ENCODE measurements at places on chromosomes 6 and 20.

GRCh38 chr6:137188855-137189254 is 15.4 kb upstream of the IL22RA2 start:
- no peak for DNase-seq

DNA sequence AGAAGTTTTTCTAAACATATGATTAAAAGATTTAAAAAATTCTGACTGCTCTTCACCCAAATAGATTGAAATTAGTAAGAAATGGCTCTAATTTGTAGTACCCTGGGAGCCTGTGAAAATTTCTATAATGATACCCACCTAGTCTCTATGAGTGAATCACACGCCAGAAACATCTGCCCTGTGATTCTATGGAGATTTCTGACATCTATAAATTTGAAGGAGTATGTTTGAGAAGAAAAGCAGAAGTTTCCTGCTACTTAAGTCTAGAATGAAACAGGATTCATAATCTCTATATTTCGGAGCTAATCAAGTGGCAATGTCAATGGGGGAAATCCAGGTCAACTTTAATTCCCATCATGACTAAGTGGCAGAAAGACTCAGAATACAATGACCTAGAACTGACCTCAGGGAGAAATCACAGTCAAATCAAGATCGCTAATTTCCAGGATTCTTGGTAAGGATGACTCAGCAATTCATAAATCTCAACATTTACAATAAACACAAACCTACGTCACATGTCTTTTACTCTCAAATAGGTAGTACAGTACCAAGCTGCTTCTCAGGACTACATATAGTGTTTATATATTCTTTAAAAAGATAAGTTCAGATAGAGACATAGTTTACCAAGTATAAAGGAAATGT is 186.2 kb upstream of the TNFAIP3 start:
- DNase-seq = no peak

GRCh38 chr6:25942561-25943147 is 12.2 kb upstream of the SLC17A2 start:
- no peak for DNase-seq

- no peak for DNase-seq
Observed at GRCh38 chr6:133184798-133185372, 56.3 kb upstream of the EYA4 start.

GRCh38 chr6:157683707-157684106 is 139.3 kb upstream of the SNX9 start:
- no peak for DNase-seq

DNA sequence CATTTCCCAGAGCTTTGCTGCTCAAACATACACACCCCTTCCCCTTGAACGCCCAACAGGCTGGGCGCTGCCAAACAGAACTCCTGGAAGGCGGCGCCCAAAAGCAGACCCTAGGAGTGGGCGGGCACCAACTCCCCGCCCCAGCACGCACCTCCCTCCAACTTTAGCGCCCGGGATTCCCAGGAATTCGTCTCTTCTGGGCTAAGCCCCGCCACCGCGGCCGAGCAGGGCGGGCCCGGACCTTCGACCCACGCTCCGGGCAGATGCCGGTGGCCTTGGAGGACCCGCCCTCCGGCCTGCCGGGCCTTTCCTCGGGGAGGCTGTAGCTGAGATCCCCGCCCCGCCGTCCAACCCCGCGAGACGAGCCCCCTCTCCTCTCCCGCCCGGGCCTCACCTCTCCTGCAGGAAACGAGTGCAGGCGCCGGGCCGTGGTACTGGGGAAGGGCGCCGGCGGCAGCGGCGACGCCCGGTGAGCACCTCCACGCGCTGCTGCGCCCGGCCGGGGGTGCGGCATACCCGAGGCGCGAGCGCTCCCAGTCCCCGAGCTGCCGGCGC is 659 bp downstream of the MCUR1 start:
- DNase-seq = peak; percentile 3

DNA sequence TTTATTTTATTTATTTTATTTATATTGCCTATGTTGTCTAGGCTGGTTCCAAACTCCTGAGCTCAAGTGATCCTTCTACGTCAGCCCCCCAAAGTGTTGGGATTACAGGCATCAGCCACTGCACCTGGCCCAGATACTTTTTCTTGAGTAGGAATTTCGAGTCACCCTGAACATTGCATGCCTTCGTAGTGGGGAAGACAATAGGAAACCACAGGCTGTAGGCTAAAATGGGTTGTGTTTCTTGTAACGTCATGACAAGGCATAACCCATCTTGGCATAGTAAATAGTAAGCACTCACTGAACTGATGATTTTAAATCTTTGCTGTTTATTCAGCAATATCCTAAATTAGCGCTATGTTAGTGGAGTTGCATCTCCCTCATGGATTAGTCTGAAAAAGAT is 34.9 kb downstream of the PTPN1 start:
- no peak for DNase-seq

DNA sequence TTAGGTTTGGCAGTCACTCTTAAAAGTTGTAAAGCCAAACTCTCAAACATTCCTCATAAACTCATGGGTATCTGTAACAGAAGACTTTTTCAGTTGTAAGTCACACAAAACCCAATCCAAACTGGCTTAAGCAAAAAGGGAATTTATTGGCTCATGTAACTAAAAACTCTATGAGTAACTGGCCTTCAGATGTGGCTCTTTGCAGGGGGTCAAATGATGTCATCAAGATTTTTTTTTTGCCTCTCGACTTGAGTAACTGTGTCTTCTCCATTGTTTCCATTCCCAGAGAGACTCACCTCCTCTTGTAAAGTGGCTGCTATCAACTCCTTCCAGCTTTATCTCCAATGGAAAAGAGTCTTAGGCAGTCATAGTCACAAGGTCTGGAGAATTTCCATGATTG is 645.0 kb downstream of the DHX35 start:
- no peak for DNase-seq

- DNase-seq = no peak
Observed at GRCh38 chr6:167046861-167047495, 47.8 kb downstream of the CEP43 start.

- no peak for DNase-seq
Observed at GRCh38 chr20:20210327-20210726, 157.6 kb upstream of the INSM1 start.

DNA sequence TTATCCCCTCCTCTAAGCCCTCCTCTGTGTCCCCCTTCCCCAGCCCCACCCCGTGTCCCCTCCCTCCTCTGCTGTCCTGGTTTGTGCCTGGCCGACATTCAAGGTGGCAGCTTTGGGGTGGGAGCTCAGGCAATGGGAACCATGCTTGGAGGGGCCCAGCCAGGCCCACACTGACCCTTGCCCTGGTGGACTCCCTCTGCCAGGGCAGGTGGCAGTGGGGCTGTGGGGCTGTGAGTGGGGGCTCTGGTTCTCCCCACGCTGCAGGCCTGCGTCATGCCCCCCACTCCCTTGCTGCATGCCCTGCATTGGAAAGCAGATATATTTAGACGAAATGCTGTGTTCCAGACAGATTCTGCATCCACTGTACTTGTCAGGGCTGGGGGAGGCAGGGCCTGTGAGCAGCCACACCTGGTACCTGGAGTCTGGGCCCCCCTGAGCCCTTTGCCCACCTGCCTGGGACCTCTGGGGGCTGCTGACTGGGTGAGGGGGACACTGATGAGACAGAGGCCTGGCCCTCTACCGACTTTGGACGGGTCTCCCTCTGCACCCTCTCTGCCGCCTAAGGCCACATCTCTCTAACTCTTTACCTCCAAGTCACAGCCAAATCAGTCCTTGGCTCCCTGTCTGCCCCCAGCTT is 14.2 kb downstream of the DLGAP4 start:
- DNase-seq = no peak

DNA sequence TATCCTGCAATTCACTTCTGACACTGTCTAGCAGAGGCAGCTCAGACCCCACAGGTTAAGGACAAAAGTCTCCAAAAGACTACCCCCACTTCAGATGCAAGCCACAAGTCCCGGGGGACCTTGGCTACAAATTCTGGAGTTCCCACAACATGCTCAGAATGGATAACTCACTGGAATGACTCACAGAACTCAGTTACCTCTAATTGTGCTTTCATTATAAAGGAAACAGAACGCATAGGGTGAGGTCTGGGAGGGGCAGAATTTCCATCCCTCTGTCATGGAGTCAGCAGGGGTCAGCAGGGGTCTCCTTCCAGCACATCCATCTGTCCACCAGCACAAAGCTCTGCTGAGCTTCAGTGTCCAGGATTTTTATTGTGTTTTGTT is 184.2 kb downstream of the CDH4 start:
- no peak for DNase-seq

DNA sequence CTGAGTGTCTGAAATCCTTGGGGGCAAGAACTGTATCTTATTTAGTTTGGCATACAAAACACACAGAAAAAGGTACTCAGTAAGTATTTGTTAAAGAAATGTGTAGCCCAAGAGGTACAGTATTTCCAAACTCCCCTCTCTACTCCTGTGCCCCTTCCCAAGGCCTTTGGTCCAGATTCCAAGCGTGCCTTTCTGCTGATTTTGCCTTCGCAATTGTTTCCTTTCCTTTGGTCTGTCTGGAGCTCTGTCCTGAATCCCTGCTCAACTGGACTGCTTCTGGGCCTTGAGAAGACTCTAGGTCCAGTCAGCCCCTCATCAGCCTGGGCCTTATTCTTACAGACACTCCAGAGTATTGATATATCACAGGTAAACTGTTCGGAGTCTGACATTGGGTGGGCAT is 122.2 kb upstream of the SYNCRIP start:
- DNase-seq = no peak

GRCh38 chr6:56241124-56241802 is 6.1 kb downstream of the COL21A1 start:
- DNase-seq = no peak

GRCh38 chr6:119256392-119256791 is 93.2 kb downstream of the MAN1A1 start:
- DNase-seq = no peak

GRCh38 chr6:36305885-36306284 is 30.8 kb downstream of the BNIP5 start:
- no peak for DNase-seq

- DNase-seq = no peak
Observed at GRCh38 chr6:147508042-147508865, at the start of gene SAMD5. Gene SAMD5, plus strand, starts transcription at chr6:147508690. Its CDS starts 239 bp downstream, at chr6:147508929.

DNA sequence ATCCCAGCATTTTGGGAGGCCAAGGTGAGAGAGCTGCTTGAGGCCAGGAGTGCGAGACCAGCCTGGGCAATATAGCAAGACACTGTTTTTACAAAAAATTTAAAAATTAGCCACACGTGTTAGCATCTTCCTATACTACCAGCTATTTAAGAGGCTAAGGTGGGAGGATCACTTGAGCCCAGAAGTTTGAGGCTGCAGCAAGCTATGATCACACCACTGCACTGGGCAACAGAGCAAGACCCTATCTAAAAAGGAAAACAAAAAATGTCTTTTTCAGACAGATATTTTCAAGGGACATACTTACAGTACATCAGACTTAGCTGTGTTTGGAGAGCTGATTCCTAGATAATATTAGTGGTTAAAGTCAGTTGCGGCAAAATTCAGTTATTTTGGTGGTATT is 72.9 kb upstream of the XRN2 start:
- no peak for DNase-seq

DNA sequence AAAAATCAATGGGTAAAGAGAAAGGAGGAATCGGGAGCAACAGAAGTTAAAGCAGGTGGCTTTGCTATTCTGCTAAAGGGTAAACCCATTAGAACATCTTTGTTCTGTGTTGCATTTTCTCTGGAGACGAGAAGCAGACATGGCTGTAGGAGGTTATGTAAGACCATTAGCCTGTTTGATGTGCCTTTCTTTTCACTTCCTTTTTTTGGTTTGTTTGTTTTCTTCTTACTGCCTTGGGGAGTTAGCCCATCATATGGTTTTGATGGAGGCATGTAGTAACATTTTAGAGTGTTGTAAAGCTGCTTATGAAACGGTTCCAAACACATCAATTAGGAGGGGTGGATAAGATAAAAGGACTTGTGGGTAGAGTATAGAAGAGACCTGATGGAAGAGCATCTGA is 131.0 kb downstream of the DOK5 start:
- no peak for DNase-seq

GRCh38 chr6:16344756-16345155 is 106.4 kb downstream of the GMPR start:
- DNase-seq = no peak

- DNase-seq = peak; percentile 25
Observed at GRCh38 chr6:34182751-34183531, 37.1 kb upstream of the GRM4 start.

DNA sequence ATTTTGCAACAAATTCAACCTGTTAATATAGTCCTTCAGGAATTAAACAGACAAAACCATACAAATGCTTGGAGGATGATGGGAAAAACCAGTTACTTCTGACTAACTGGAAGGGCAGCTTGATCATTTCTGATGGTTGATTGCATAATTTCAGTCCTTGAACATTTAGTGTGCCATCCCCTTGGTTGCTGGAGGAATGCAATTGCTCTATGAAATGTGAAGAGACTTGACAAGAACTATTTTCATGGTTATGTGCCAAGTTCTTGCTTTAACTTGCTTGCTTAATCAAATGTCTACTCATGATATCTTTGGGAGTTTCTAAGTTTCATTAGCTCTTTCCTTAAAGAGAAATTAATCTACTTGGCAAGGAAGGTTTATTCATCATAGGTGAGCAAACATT is 45.2 kb downstream of the ANKEF1 start:
- no peak for DNase-seq

DNA sequence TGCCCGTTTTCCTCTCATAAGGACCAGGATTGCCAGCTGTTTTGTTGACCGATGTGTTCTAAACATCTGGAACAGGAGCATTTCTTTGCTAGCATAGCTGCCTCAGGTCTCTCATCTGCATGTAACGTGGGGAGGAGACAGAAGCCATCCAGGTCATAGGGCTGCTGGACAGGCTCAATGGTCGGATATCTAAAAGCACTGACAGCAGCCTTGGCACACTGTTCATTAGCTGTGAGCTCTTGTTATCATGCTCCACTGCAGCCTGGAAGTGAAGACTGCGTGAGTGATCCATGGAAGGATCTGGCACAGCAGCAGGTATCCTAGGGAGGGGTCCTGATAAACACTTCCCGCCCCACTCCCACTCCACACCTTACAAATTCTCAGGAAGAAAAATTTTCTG is 175.3 kb downstream of the LRFN2 start:
- DNase-seq = no peak

GRCh38 chr20:50331469-50332363 is 141.1 kb downstream of the CEBPB start:
- no peak for DNase-seq

GRCh38 chr6:3749977-3750316 is 1.6 kb downstream of the PXDC1 start:
- no peak for DNase-seq

DNA sequence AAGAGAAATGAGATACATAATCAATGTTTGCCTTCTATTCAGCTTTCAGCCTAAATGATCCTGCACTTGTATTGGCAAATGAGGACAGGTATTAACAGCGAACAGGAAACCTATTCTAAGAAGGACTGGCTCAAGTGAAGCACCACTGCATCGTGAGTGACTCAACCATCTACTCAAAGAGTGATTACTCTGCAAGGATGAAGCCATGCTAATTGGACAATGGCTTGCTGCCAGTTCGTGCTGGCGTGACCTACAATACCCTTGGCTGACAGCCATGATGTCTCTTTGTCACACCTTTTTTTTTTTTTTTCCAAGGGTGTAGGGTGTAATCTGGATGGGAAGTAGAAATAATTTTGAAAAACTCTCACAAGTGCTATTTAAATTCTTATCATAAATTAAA is 104.9 kb downstream of the GJA10 start:
- no peak for DNase-seq

Data from stimulated activated CD4-positive, alpha-beta T cell treated with anti-CD3 and anti-CD28 coated beads, Interleukin-1b, Interleukin-23, amount 100 ng/mL, for 1 hour (primary cell).